ENCODE measurements at places on chromosomes 1 and 21. TPM values are rescaled to one million over a fixed set of nuclear protein-coding genes. Genes with fewer than 3 reads are reported as not detected.

The OLIG2 gene
- total RNA-seq: not detected

The TRIM45 gene
- total RNA-seq: 1.9 TPM

The PFDN2 gene
- total RNA-seq: 49.4 TPM

The GJC2 gene
- total RNA-seq: 1.1 TPM

The CHIA gene
- not detected for total RNA-seq

The GPR52 gene
- total RNA-seq: 12.3 TPM

The C1QB gene
- total RNA-seq: 1,098 TPM

Measured in spleen (tissue), 13 donors.